Fibroblast of the aortic adventitia (primary cell): ENCODE measurements at places on chromosomes 3 and 15.
A peak's percentile ranks its signal among the peaks of the same experiment; 100 is the strongest.

GRCh38 chr3:141094790-141095545, 43.8 kb downstream of the SPSB4 start:
- peak; percentile 49 for DNase-seq

- DNase-seq = no peak
These were observed 65.8 kb upstream of the TNFAIP8L3 start for GRCh38 chr15:51160484-51160883.

DNA sequence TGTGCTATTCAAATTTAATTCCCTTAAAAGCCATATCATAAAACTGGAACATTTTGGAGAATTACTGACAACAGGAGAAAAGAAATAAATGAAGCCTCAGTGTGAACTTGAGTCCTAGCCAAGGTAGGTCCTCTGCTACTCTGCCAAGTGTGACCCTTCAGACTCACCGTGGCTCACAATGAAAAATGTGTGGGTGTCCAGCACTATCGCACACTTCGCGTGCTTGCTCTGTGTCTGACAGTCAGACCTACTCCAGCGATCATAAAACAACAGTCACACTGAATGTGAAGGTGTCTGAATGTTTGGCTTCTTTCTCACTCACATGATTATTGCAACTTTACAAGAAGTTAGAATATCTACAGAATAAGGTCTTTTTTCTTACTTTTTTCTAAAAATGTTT, 65.8 kb upstream of the TRA2B start:
- DNase-seq = no peak

- no peak for DNase-seq
These were observed 1.3 kb downstream of the ARHGEF26 start for GRCh38 chr3:154122552-154122911.

GRCh38 chr3:17087509-17087908, 202.8 kb downstream of the PLCL2 start:
- no peak for DNase-seq
